ENCODE measurements at places on chromosomes 16 and 17.

GRCh38 chr17:50396261-50397110 lies 837 bp downstream of the LRRC59 start:
- DNase-seq = no peak

GRCh38 chr17:38922538-38923297 lies 2.7 kb upstream of the LASP1NB start:
- no peak for DNase-seq

DNA sequence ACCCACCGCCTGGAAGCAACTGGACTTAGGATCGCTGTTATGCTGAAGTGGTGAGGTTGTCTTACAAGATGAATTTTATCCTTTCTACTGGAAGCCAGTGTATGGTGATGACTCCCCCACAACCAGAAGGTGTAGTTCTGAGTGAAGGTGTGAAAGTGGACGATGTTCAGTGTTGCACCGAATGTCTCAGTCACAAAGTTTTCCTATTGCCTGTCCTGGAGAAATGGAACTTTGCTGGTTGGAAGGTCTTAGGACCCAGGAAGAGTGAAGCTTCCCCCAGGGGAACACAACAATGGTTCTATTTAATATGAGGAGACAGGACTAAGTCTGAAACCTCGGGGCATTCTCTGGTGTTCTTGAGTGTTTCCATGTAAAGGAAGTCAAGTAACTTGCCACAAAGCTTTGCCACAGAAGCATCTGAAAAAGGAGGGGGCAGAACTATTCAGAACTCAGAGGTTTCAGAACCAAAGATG lies 44.2 kb downstream of the USP22 start:
- DNase-seq = no peak

- DNase-seq = no peak
Measured at GRCh38 chr17:74387365-74388218, 20.3 kb downstream of the GPR142 start.

GRCh38 chr16:64437706-64438324 lies 684.0 kb downstream of the CDH11 start:
- no peak for DNase-seq

- DNase-seq = no peak
Measured at GRCh38 chr16:87461466-87461991, 31.3 kb downstream of the ZCCHC14 start.

GRCh38 chr16:85574672-85575475 lies 38.2 kb upstream of the GSE1 start:
- no peak for DNase-seq

- no peak for DNase-seq
Measured at GRCh38 chr16:2954656-2955381, 9.3 kb upstream of the KREMEN2 start.

- no peak for DNase-seq
Measured at GRCh38 chr17:38562903-38563302, 42.8 kb downstream of the SRCIN1 start.

- no peak for DNase-seq
Measured at GRCh38 chr17:18910881-18911280, 41.1 kb upstream of the SLC5A10 start.

All from activated T-helper 1 cell treated with anti-CD3 and anti-CD28 coated beads, Interleukin-2, amount 50 U/mL, for 16 hours (primary cell).